G401 (cell line): ENCODE measurements at places on chromosomes 16 and 17. TPM values are rescaled to one million over a fixed set of nuclear protein-coding genes. Genes with fewer than 3 reads are reported as not detected.

- DNase-seq, result no peak
Observed at GRCh38 chr16:28090646-28091377, 27.3 kb upstream of the GSG1L start.

- no peak for DNase-seq
Observed at GRCh38 chr17:2814049-2814448, 17.8 kb downstream of the RAP1GAP2 start.

DNA sequence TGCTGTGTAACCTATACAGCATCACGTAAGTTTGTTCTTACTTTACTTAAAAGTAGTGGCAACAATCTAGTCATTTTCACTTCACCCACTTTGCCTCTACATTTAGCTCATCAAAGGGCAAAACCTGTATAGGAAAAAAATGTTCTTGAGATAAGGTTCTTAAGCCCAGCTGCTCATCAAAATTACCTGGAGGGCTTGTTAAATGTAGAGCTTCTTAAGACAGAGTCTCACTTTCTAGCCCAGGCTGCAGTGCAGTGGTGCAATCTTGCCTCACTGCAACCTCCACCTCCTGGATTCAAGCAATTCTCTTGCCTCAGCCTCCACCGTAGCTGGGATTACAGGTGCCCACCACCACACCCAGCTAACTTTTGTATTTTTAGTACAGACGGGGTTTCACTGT is 38.2 kb upstream of the TMEM97 start:
- no peak for DNase-seq

GRCh38 chr16:60318486-60318885 is 1584.4 kb upstream of the GOT2 start:
- DNase-seq, result no peak

Gene PIMREG
- total RNA-seq, result 66.5 and 72.7 TPM in 2 replicates

GRCh38 chr16:53773150-53773846 is 69.3 kb downstream of the FTO start:
- DNase-seq, result peak; percentile 77

DNA sequence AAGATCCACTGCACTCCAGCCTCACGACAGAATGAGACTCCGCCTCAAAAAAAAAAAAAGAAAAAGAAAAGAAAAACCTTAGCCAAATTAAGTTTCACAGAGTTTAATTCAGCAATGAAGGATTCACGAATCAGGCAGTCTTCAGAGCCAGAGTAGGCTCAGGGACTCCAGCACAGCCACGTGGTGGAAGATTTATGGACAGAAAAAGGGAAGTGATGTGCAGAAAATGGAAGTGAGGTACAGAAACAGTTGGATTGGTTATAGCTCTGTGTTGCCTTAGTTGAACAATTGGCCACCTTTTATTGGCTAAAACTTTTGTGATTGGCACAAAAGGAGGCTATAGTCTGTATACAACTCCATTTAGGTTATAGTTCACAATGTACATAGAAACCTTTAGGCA is 256.6 kb downstream of the HS3ST3B1 start:
- DNase-seq, result no peak

DNA sequence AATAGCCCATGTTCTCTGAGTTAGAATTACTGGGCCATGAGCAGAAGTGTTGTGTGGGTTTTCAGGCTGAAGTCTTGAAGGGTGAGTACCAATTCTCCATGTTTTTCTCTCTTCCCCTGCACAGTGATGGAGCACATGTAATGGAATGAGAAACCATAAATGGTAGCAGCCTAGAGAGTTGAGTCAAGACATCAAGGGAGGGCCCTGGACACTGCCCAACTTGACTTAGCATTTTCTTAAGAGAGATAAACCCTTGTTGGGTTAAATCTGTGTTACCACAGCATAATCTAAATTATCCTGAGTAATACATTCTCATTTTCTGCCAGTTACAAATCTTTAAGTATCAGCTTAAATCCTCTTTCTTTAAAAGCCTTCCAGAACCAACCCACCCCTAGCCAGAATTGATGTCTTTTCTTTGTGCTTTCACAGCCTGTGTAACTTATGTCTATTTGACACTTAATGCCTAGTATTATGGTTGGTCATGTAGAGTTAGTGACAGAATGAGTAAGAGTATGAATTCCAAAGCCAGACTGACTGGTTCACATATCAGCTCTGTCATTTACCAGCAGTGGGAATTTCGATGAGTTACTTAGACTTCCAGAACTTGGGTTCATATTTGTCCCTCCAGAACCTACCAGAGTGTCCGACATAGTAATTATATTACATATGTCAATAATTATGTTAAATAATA is 27.0 kb upstream of the RGS9 start:
- DNase-seq, result no peak
